ENCODE measurements at places on chromosomes 2 and 18. TPM values are rescaled to one million over a fixed set of nuclear protein-coding genes. Genes with fewer than 3 reads are reported as not detected.

The SULT1C3 gene
- not detected for total RNA-seq

The EFEMP1 gene
- 400 TPM for total RNA-seq

The MARCHF4 gene
- total RNA-seq, result not detected

The DTNB gene
- 5.2 TPM for total RNA-seq

The LPIN2 gene
- total RNA-seq, result 25.5 TPM

The NTSR2 gene
- 1.1 TPM for total RNA-seq

The FOSL2 gene
- 136 TPM for total RNA-seq

The IL1RL2 gene
- not detected for total RNA-seq

The ADGRF3 gene
- total RNA-seq, result not detected

The CYTIP gene
- 17.8 TPM for total RNA-seq

The RALB gene
- 84.0 TPM for total RNA-seq

The TBR1 gene
- total RNA-seq, result not detected

The SULT1C4 gene
- total RNA-seq, result 4.0 TPM

The BCL2L11 gene
- total RNA-seq, result 31.1 TPM

The HRH4 gene
- 0.44 TPM for total RNA-seq

The CD8B gene
- 3.9 TPM for total RNA-seq

The LAMA1 gene
- 4.6 TPM for total RNA-seq

The CD28 gene
- total RNA-seq, result 4.9 TPM

The FEV gene
- total RNA-seq, result not detected

The CPLX4 gene
- total RNA-seq, result not detected

The WDR43 gene
- total RNA-seq, result 40.1 TPM

The GREB1 gene
- total RNA-seq, result 8.4 TPM

The C18orf54 gene
- 2.3 TPM for total RNA-seq

The TMEM150A gene
- 21.4 TPM for total RNA-seq

The SALL3 gene
- not detected for total RNA-seq

The MOCOS gene
- total RNA-seq, result 16.8 TPM

The ZNF804A gene
- total RNA-seq, result 0.16 TPM

The ERBB4 gene
- 0.66 TPM for total RNA-seq

The RAB17 gene
- total RNA-seq, result 0.65 TPM

The FAM110C gene
- total RNA-seq, result 0.82 TPM

The SNRNP200 gene
- total RNA-seq, result 76.4 TPM

The WDR33 gene
- 42.3 TPM for total RNA-seq

The CLHC1 gene
- 3.2 TPM for total RNA-seq

The HEATR5B gene
- total RNA-seq, result 41.6 TPM

The CHRNG gene
- total RNA-seq, result not detected

Data from subcutaneous adipose tissue (tissue), 4 donors.